ENCODE measurements at places on chromosomes 7 and 10.
A peak's percentile ranks its signal among the peaks of the same experiment; 100 is the strongest.

- DNase-seq = no peak
Observed at GRCh38 chr7:330511-331230, 40.7 kb downstream of the FOXL3 start.

GRCh38 chr7:47202146-47202783 lies 379.6 kb downstream of the TNS3 start:
- no peak for DNase-seq

DNA sequence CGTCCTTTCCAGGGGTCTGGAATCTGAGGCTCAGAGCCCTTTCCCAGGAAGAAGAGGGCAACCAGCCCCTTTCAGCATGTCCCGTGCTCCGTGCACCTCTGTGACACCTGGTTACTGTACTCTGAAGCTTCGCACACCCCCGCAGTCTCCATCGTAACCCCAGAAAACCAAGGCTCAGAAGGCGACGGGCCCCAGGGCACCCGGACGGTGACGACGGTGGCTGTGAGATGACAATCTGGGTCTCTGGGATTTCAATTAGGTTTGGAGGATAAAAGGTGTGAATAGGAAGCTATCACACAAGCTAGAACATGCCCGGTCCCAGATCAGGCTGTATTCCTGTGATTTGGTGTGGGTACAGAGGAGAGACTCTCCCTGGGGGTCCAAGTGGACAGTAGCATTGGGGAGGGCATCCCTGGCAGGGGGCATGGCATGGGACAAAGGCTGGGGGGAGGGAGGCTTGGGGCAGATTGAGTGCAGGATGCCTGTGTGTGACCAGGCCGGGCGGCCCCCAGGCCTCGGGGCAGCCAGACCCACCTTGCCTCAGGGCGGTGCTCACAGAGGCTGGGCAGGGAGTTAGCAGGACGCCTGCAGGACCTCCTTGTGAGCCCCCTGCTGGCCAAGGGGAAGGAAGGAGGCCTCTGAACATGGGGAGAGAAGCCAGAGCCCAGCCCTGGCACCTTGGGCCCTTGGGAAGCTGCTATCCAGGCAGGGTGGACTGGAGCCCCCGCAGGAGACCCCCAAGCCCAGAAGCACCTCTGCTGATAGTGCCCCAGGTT lies 23.4 kb upstream of the PSMG3 start:
- no peak for DNase-seq

DNA sequence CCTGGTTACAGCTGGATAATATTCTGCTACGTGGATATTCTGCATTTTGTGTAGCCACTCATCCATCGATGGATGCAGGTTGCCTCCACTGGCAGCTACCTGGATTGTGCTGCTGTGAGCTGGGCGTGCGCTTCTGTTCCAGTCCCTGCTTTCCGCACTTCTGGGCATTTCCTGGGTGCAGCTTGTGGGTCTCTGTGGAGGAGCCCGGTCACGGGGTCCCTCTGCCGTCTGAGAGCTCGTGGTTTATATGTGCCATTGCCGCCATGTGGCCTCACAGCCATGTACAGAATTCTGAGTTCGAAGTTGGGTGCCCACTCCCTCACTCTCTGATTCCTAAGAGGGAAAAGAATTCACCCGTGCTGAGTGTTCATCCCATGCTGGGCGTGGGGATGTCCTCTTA lies 38.3 kb downstream of the JAKMIP3 start:
- no peak for DNase-seq

GRCh38 chr10:54203401-54203800 lies 597.6 kb downstream of the PCDH15 start:
- DNase-seq = no peak

DNA sequence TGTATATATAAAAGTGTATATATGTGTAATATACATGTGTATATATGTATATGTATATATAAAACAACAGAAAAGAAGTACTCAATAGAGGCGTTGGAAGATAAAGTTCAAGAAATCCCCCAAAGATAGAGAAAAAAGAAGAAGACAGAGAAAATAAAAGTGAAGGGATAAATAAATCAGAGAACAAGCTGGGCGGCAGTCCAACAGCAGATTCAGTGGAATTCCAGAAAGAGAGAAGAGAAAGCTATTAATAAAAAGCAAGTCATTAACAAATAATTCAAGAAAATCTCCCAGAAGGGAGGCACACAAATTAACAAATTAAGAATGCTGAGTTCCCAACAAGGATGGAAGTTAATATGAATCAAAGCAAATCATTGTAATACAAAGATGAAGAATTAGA lies 59.3 kb upstream of the RNF148 start:
- no peak for DNase-seq

GRCh38 chr7:30799976-30800661 lies 28.9 kb downstream of the MINDY4 start:
- DNase-seq = peak; percentile 17

DNA sequence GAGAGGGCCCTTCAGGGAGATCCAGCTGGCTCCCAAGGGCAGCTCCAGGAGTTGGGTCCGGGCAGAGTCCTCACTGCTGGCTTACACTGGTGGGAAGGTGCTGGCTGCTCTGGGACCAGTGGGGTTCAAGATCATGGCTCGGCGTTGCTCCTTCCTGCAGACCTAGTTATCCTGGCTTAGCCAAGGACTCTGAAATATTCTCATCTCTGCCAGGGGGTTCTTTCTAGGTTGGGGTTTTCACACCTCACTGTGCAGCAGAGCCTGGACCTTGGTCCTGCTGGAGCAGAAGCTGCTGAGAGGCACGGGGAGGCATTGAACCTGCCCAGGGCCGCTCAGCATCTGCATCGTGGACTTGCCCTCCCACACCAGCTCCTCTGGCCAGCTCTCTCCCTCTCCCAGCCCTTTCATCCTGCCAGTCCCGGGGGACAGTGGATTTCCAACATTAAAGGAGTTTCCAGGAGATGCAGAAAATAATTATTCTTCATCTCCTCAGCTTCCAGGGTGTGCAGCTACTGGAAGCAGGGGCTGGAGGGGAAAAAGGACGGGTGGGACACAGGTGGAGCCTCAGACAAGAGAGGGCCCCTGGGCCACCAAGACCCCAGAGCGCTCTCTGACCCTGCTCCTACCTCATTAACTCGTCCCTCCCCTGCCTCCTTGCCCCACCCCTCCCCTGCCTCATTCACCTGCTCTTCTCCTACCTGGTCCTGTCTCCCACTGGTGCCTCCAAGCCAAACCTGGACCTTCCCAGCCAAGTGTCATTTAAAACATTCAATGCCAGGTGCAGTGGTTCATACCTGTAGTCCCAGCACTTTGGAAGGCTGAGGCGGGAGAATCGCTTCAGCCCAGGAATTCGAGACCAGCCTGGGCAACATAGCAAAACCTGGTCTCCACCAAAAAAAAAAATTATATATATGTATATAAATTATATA lies 42.5 kb downstream of the JAKMIP3 start:
- DNase-seq = no peak

DNA sequence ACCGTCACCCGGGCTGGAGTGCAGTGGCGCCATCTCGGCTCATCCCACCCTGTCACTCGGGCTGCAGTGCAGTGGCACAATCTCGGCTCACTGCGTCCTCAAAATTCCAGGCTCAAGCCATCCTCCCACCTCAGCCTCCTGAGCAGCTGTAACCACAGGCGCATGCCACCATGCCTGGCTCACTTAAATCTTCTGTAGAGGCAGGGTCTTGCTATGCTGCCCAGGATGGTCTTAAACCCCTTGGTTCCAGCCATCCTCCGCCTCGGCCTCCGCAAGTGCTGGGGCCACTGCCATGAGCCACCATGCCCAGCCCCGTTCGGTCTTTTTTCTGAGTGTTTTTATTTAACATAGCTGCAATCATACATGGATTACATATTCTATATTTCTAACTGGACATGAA lies 30.6 kb downstream of the ZFAND2A start:
- no peak for DNase-seq

GRCh38 chr10:96619796-96620773 lies 33.3 kb upstream of the TM9SF3 start:
- peak; percentile 69 for DNase-seq

DNA sequence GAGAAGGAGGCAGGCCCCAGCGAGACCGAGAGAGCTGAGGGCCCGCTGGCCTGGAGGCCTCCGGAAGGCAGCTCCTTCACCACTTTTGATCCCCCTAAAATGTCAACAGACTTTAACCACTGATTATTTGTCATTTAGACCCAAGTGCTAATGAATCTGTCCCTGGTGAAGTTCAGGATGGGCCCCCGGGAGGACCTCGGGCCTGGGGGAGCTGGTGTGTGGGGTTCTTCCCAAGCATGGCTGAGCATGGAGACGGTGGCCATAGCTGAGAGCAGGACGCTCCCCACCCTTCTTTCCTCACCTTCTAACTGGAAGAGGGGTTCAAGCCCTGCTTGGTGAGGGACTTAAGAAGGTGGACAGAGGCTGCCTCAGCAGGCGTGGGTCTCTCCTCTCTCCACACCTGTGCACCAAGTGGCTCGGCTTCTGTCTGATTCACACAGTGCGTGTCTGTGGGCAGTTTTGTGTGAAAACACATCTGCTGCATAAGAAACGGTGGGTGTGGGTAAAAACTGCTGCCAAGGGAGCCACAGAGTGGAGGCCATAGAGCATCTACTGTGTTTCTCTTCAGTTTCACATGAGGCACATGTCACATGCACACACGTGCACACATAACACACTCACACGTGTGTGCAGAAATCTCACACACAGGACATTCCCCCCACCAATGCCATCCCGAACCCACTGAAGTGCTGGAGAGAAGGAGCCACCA lies 53.5 kb upstream of the VIPR2 start:
- no peak for DNase-seq

DNA sequence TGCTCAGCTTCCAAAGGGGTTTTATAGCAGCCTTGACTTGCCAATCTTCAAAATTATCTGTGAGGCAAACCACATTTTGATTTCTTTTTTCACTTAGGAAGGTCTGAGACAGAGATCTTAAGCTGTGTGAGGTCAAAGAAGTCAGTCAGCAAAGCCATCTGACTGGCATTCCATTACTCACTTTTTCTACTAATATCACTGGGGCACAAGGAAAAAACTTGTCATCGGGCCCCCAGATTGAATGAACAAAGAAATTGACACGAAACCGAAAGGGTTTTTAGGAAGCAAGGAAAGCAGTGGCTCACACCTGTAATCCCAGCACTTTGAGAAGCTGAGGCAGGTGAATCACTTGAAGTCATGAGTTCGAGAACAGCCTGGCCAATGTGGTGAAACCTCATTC lies 78.5 kb upstream of the FRMD4A start:
- DNase-seq = no peak

- no peak for DNase-seq
Observed at GRCh38 chr10:64409349-64409748, 888.1 kb downstream of the REEP3 start.

GRCh38 chr10:86372784-86373239 lies 6.2 kb upstream of the GRID1 start:
- no peak for DNase-seq

DNA sequence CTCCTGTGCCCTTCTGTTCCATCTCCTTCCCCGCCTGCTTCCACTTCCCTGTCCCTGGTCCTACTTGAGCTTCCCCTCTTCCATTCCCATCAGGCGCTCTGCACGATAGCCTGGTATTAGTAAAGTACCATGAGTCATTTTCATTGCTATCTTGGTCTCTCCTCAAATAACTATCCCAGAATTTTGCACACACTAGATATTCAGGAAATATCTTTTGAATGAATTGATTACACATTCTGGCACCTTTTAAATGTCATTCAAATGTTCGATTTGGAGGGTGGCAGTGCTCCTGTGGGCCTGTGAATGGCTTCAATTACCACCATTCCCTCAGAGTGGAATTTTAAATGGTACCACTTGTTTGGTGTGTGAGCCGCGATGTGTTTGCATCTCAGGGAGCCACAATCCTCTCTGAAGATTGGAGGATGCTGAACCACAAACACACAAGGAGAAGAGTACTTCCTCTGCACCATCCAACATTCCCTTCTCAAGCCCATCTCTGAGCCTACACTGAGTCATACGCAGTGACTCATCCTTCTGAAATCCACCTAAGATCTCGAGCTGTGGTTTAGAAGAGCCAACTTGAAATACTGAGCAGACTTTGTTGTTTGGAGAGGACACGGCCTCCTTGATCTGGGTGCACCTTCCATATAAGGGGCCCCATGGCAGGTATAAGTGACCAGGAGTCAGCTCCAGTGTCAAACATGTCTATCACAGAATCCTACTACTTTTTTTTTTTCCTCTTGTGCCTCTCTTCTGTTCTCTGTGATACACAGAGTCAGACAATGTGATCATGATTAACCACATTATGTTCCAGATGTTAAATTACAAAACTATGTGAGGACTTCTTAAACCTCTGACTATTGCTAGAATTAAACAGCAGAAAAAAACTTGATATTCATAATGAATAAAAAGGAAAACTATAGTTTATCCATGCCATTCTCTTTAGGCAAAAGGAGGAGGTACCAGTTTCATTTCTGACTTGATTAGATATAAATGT lies 81.9 kb downstream of the BMPER start:
- DNase-seq = no peak

GRCh38 chr7:154748089-154748786 lies 254.7 kb downstream of the PAXIP1 start:
- no peak for DNase-seq

DNA sequence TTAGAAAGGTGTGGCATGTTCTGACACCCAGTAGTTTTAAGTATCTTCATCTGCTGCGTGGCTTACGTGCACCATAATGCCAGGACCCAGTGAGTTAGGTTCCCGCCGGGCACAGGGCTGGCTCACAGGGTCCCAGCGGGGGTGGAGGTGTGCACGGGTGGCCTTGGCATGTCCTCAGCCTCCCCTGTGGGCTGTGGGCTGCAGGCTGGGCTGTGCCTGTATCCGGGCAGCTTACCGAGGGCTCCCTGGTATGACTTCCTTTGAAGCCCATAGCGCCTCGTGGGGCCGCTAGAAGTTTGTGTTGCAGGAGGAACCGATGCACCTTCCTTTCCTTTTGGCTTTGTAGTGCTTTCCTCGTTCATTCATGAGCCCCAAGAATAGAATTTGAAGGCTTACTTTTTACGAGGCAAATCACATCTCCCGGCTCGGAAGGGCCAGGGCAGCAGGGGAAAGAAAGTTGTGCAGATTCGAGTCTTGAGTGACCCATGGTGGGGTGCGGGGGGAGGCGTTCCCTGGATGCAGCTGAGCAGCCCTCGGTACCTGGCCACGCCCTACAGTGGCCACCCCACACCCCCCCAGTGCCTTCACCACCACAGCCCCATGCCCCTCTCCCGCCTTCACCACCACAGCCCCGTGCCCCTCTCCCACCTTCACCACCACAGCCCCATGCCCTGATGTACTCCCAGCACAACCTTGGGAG lies 113.2 kb downstream of the WDR37 start:
- DNase-seq = no peak

DNA sequence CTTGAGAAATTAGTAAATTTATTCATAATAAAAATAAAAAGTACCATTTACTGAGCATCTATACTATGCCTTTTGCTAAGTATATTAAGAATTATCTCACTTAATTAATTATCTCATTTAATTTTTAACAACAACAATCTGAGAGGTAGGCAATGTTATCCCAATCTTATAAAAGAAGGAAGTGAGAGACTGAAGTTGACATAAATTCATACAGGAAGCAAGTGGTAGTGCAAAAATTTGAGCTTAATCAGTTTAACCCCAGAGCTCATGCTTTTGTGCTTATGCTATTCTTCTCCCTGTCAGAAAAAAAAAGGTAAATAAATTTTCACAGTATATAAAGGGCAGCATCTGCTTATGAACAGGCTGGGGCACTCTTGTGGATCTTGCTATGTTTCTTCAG lies 2.7 kb upstream of the LIPF start:
- DNase-seq = no peak

GRCh38 chr7:125820495-125820894 lies 890.9 kb upstream of the POT1 start:
- DNase-seq = no peak

Data from NCI-H345 (cell line).